ENCODE measurements at places on chromosomes 2 and 18. TPM values are rescaled to one million over a fixed set of nuclear protein-coding genes. Genes with fewer than 3 reads are reported as not detected.

Gene POTEJ
- not detected for total RNA-seq

Gene INSIG2
- total RNA-seq: 8.7 TPM

DNA sequence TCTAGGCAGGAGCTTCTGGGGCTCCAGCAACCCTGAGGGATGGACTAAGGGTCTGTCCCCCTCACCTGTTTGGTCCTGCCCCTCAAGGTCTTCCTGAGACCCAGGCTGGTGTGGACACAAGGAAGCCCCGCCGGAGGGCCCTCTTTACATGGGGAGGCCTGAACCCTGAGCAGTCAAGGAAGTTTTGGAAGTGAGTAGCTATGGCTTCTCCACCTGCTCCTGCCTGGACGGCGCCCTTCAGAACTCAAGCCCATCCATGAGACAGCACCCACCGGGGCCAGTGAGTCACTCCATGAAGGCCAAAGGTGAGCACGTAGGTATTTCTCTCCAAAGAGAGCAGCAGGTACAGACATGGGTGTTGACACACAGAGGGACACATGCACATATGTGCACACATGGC, 98.2 kb upstream of the CTDP1 start:
- no peak overlapping the region for H3K27ac ChIP-seq
- H3K4me3 ChIP-seq: no peak overlapping the region
- no peaks in the 10 kb centered on the region for H3K36me3 ChIP-seq
- peak; percentile 13 for DNase-seq
- H3K27me3 ChIP-seq: no peaks in the 10 kb centered on the region
- H3K4me1 ChIP-seq: no peaks in the 10 kb centered on the region

GRCh38 chr2:45669032-45669486, 17.6 kb downstream of the PRKCE start:
- no peaks in the 10 kb centered on the region for H3K36me3 ChIP-seq
- H3K27me3 ChIP-seq: no peaks in the 10 kb centered on the region
- peaks cover 4% of the 10 kb centered on the region for H3K4me1 ChIP-seq
- no peak overlapping the region for H3K27ac ChIP-seq
- no peak for DNase-seq

DNA sequence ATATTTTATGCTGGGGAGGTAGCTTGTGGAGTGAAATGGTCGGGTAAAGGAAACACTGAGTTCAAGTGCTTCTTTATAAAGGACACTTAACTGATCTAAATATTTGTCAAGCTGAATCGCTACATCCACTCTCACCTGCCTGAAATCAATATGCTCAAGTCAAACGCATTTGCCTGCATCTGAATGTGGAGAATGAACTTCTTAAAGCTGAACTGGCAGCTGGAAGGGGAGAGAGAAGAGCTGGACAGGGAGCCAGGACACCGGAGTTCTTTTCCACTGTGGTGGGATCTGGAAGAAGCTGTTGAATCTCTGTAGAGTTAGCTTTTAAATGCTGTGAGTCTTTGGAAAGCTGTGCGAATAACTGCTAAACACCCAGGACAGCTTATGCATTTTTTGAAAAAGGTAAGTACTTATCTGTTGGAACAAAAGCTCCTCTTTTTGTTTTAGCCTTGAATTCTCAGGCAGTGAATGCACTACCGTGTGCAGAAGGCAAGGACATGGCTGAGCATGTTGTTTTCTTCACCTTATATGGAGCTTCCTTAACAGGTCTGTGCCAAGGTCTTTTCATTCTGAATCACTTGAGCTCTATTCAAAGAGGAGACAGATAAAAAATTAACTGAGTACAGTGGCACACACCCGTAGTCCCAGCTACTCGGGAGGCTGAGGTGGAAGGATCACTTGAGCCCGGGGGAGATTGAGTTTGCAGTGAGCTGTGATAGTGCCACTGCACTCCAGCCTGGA, 74.2 kb upstream of the KLF7 start:
- H3K27ac ChIP-seq: no peak overlapping the region
- no peaks in the 10 kb centered on the region for H3K4me1 ChIP-seq
- no peaks in the 10 kb centered on the region for H3K36me3 ChIP-seq

- peaks cover 2% of the 10 kb centered on the region for H3K36me3 ChIP-seq
- H3K4me1 ChIP-seq: no peaks in the 10 kb centered on the region
- no peak overlapping the region for H3K27ac ChIP-seq
- DNase-seq: peak; percentile 19
- H3K27me3 ChIP-seq: no peaks in the 10 kb centered on the region
Observed at GRCh38 chr18:79917169-79917852, 34.1 kb downstream of the SLC66A2 start.

- no peaks in the 10 kb centered on the region for H3K36me3 ChIP-seq
- no peak overlapping the region for H3K4me3 ChIP-seq
- no peak overlapping the region for H3K27ac ChIP-seq
- no peaks in the 10 kb centered on the region for H3K4me1 ChIP-seq
- H3K27me3 ChIP-seq: no peaks in the 10 kb centered on the region
Observed at GRCh38 chr18:8844721-8845148, 139.4 kb downstream of the MTCL1 start.

Measured in H9 (cell line).